ENCODE measurements at places on chromosomes 11 and 22.

GRCh38 chr11:76153571-76153923 lies 52.8 kb downstream of the WNT11 start:
- no peak for DNase-seq

- DNase-seq = no peak
These were observed 65.8 kb downstream of the MYH9 start for GRCh38 chr22:36321797-36322601.

DNA sequence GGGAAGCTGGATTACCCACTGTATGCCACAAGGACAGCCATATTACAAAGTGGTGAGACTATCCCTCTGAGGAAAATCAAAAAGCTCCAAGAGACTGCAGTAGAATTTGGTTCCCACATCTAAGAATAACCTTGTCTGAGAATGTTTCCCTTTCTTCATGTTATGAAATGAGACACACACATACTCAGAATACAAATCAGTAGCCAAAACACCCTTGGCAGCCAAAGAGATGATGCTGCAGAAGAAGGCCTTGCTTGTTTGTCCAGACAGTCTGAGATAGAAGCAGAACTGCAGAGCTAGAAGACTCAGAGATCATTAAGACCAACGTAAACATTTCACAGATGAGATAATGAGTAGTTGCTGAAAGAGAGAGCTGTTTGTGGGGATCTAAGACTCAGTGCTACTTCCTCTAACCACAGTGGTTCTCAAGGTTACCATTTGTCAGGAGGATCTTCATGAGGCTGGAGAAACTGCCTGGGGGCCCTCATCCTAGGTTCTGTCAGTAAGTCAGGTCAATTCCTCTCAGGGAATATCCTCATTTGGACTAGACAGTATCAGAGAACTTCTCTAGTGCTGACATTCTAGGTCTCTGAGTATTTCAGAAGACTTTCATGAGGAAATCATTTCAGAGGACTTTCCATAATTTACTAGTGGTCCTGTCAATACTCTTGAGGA lies 38.9 kb downstream of the RELT start:
- no peak for DNase-seq

GRCh38 chr22:21945453-21946261 lies 7.0 kb downstream of the PPM1F start:
- DNase-seq = no peak

DNA sequence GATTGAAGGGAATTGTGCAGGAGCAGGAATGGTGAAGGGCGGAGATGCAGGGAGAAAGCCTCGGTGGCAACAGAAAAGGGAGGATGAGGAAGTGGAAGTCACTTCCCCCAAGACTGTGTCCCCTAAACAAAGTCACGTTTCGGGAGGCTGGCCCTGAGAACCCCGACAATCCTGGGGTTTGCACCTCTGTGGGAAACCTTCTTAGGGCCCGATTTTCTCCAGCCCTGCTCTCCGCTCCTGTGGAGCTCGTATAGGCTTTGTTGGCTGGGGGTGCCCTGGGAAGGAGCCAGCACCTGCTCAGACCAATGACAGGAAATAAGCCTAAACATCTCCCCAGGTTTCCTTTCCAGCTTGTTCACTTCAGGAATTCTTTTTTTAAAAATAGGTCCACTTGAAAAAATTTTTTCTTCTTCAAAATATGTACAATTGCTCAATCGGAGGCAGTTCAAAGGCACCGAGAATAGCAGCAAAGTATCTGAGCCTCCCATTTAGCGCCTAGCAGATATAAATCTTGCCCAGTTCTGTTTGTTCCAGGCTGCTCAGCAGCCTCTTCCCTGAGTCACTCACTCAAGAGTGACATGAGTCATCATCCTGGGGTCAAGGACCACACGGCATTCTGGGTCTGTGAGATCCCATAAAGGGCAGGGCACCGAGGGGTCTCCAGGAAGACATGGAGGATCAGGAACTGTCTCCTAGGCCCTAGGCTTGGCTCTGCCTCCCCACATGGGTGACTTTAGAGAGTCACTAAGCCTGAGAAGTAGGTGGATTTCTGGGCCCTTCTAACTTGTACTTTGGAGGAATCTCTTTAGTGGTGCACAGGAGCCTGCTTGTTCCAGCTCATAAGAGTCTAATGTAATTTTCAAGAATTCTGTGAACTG lies 34.0 kb downstream of the IRAG1 start:
- no peak for DNase-seq
